ENCODE measurements at places on chromosomes 7 and 10.

- DNase-seq: no peak
These were observed 190.9 kb upstream of the LYZL2 start for GRCh38 chr10:30820261-30820991.

DNA sequence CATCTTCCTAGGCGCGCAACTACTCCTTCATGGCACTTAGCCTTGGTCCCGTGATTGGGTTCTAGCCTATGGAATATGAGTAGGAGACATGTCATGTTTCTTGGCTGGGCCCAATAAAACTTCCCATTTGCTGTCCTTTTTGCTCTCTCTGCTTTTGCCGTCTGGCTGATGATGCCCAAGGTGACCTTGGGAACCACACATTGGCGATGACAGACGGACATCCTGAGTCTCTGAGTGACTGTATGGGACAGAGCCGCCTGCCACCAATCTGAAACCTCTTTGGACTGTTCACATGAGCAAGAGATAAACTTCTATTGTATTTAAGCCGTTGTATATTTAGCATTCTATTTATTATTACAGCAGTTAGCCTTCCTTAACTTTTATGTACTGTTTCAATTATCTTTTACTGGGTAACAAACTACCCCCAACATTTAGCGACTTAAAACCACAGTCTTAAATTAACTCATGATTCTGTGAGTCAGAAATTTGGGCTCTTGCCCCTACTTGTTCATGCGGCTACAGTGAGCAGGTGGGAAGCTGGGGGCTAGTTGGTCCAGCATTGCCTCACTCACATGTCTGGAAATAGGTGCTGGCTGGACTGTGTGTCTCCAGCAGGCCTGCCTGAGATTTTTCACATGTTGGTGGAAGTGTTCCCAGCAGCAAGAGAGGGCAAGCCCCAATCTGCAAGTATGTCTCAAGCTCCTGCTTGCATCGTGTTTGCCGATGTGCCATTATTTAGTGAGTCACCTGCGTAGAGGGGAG is 71.7 kb downstream of the NOD1 start:
- no peak for DNase-seq

DNA sequence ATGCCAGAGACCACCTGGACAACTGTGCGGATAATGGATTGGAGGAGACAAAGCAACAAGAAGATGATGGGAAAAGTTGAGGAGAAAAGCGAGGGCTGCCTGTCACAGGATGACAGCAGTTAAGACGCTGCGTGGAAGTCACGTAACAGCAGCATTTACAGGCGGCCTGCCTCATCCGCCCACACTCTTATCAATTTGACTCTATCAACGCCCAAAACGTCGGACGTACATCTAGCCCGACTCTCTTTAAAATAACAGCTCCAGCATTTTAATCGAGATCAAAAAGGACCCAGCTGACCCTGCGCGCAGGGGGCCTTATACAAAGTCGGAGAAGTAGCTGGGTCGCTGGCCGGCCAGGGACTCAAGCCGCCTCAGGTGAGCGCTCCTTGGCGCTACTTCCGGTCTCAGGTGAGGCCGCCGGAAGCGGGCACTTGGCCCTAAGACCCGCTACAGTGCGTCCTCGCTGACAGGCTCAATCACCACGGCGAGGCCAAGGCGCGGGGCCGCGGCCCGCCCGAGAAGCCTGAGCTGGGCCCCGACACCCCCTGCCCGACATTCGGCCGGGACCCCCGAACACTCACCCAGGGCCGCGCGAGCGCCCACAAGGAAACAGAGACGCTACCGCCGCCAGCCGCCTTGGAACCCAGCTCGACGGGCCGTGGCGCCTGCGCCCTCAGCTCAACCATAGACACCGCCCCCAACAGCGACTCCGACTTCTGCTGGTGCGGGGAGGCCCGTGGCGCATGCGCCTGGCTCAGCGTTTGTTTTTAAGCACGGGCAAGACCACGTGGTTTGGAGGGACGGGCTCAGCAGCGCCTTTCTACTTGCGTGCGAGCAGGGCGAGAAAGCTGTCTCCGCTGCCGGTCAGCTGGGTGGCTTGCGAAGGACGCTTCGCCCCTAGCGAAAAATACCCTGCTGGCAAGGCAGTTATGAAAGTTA is at the start of gene ERCC6:
Gene ERCC6, minus strand, starts transcription at position 741 of the 939 bp plus-strand sequence.
- DNase-seq: peak; percentile 95

- no peak for DNase-seq
These were observed 13.1 kb upstream of the SAMD9L start for GRCh38 chr7:93161181-93161762.

DNA sequence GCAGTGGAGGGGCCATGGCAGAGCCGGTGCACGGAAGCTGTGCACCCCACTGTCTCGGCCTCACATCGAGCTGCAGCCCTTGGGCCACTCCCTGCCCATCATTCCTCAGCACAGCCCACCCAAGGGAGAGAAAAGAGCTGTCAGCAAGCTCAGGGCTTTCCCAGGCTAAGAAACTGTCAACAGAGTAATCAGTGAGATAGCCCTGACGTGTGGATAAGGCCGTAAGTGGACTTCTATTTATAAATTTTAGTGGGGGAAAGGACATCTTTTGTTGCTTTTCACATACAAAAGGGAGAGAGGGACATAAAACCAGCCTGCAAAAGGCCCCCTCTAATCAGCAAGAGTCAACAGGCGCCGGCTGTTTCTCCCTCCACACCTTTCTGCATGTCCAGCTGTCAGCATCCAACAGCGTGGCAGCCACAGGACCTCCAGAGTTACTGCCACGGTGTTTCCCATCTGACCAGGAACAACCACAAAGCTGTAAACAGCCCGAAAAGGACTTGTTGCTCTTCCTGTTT is 56.8 kb upstream of the DDC start:
- no peak for DNase-seq

DNA sequence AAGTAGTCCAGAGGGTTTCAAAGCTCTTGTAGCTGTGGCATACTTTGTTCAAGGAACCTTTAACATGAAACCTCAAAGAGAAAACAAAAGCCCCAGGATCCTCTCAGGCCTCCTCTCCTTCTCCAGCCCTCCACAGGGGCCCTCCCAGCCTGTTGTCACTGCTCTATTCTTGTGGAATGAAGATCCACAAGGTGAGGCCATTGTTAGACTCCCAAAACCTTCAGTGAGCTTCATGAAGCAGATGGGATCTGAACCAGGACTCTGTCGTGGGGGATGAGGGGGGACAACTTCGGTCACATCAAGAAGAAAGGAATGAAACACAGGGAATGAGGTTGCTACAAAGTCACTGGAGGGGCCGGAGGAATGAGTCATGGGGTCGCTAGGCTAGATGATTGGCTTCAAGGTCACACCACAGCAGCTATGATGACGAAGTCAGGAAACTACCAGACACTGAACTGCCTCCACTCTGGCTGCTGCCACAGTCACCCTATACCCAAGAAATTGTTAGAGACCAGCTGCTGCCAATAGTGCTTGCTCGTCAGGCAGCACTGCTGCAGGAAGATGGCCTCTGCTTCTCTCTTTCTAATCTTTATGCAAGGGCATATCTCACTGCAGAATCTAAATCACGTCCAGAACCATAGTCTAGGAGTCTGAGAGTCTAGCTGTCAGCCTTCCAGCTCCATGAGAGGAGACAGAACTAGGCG is 208.8 kb downstream of the HIBADH start:
- DNase-seq: no peak

DNA sequence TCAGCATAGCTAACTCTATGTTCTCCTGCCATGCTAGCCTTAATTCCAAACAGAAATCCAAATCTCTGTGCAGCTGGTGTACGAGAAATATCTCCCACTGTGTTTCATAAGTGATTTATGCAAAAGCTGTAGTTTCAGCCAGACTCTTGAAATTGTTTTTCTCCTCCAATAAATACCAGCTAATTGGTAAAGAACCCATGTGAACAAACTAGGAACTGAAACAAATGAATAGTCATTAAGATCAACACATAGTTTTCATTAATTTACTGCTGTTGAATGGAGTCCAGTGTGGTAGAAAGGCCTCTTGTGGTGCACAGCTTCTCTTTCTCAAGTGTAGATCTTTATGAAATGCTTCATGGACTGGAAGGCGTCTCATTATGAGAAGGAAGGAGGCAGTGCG is 18.4 kb downstream of the PPP1R17 start:
- no peak for DNase-seq

- DNase-seq: no peak
These were observed 25.1 kb downstream of the HSPB1 start for GRCh38 chr7:76327610-76328009.

All from right kidney (tissue), 9 donors.